ENCODE measurements at places on chromosomes 3 and 15.

DNA sequence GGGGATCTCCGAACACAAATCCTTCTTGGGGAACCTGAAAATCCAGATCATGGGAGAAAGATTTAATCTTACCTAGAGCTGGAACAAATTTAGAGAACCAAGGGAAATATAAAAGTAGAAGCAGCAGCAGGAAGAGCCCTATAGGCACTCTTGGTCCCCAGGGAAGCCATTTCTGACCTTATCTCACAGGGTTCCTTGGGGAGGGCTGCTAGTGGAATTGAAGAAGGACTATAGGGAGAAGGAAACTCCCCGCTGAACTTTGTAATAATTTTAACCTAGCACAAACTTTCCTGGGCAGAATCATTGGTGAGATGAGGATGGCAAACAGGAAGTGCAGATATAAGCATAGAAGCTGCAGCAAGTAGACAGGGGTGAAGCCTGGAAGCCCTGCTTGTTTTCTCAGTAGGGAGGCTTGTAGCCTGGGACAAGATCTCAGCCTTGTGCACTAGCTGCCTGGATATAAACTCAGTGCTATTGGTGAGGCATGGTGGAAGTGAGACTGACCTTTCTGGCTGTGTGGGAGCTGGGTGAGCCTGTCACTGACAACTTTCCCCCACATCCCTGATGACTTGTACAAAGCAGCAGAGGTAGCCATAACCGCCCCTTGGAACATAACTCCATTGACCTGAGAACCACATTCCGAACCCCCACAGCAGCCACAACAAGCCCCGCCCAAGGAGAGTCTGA is 343.0 kb upstream of the TGFBR2 start:
- no peak for DNase-seq

- no peak for DNase-seq
These were observed 298.2 kb downstream of the KBTBD8 start for GRCh38 chr3:67296039-67296892.

DNA sequence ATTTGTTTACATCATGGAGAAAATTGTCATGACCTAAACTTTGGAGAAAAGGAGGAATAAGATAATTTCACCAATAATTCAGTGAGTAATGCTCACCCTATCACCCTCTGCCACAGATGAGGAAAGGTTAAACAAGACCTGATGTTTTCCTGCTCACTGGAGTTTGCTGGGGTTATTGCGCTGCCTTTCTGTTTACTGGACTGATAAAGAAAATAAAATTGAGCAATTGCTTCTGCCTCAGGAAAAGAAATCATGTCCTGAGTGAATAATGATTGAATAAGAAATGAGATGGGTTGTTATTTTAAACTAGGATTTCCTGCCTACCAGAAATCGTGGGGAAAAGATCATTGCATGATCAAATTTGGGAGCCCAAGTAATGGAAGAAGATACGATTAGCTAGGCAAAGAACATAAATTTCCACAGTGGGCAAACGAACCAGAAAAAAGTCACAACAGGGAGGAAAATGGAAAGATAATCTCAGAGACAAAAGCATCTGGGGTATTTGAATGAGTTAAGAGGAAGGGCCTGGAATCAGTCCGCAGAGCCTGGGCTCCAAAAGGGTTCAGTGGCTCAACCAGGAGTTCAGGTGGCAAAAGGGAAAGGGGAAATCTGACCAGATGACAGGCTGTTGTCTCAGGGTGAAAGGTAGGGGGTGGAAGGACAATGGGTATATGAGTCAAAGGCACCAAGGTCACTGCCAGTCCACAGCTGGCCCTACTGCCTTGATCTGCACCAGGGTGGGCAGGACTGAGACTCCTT is 146.8 kb downstream of the FAM43A start:
- no peak for DNase-seq

- no peak for DNase-seq
These were observed 23.7 kb downstream of the PXYLP1 start for GRCh38 chr3:141255137-141255845.

GRCh38 chr3:43503067-43503728 is 118.6 kb downstream of the ANO10 start:
- DNase-seq: no peak

- peak; percentile 64 for DNase-seq
These were observed 492 bp downstream of the TMCC1 start for GRCh38 chr3:129892857-129893580.

All from stimulated activated CD4-positive, alpha-beta T cell treated with anti-CD3 and anti-CD28 coated beads, TNF-alpha, amount 100 ng/mL, for 24 hours (primary cell).